ENCODE measurements at places on chromosomes 1 and 21. TPM values are rescaled to one million over a fixed set of nuclear protein-coding genes. Genes with fewer than 3 reads are reported as not detected.

DNA sequence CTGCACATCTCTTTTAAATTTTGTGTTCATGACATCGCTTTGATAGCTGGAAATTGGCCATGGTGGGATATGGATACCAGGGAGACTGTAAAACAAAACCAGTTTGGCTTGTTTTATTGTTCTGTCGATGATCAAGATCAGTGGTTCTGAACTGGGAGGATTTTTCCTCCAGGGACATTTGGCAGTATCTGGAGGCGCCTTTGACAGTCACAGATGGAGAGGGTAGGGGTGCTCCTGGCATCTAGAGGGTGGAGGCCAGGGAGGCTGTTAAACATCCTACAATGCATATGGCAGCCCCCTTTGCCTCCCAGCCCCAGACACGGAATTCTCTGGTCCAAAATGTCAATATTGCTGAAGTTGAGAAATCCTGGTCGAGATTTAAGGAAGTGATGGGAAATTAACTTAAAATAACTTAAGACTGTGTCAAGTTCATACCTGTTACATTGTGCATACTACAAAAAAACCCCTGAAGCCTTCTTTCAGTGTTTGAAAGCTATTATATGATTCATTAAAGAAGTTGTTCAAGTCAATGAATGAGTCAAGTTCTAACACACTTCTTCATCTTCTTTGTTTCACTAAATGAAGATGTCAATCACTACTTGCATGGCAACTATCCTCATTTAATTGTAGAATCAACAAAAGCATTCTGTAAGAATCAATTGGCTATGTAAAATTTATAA is 150.9 kb downstream of the KCNJ6 start:
- no peak for DNase-seq

GRCh38 chr1:25828491-25828890 is 8.7 kb downstream of the MTFR1L start:
- DNase-seq, result no peak

GRCh38 chr1:208351838-208352237 is 107.7 kb upstream of the PLXNA2 start:
- DNase-seq, result no peak

The WLS gene
- total RNA-seq, result 147 TPM

DNA sequence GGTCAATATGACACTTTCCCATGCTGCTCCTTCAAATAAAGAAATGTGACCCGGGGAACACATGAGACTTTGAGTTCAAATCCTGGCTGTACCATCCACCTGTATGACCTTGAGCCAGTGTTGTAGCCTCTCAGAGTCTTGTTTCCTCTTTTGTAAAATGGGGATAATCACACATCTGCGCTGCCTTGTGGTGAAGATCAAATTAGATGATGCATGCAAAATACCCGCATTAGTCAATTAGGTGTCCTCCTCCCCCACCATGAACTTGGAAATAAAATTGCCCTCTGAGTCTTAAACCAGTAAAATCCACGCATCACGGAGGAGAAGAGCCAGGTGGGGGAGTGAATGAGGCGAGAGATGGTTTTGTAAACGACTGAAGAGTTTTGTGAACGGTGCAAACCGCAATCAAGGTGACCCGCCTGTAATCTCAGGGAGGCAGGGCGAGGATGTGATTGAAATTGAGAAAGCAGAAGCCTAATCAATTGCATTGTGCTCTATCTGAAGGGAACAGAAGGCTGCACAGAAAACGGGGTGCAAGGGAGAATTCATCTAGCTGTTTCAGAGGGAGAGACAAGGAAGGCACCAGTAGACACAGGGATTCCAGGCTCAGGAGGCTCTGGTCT is 5.8 kb upstream of the AHDC1 start:
- no peak for DNase-seq

GRCh38 chr1:147379889-147380288 is 137.4 kb downstream of the CHD1L start:
- no peak for DNase-seq

DNA sequence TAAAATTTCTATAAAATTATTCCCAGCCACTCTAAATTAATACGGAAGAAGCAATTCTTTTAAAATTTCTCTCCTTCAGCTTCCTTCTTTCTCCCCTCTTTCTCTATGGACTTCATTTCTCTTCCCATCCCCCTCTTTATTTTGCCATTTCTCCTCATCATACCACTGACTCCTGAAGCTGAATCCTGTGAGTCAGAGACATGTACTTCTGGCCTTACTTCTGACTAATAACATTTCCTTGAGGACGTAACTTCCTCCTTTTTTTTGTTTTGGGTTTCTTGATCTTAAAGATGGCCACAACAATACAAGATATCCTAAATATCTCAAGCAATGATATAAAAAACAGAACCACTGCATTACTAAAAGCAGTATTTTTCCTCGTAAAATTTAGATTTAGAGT is 63.6 kb upstream of the DENND1B start:
- DNase-seq, result no peak

DNA sequence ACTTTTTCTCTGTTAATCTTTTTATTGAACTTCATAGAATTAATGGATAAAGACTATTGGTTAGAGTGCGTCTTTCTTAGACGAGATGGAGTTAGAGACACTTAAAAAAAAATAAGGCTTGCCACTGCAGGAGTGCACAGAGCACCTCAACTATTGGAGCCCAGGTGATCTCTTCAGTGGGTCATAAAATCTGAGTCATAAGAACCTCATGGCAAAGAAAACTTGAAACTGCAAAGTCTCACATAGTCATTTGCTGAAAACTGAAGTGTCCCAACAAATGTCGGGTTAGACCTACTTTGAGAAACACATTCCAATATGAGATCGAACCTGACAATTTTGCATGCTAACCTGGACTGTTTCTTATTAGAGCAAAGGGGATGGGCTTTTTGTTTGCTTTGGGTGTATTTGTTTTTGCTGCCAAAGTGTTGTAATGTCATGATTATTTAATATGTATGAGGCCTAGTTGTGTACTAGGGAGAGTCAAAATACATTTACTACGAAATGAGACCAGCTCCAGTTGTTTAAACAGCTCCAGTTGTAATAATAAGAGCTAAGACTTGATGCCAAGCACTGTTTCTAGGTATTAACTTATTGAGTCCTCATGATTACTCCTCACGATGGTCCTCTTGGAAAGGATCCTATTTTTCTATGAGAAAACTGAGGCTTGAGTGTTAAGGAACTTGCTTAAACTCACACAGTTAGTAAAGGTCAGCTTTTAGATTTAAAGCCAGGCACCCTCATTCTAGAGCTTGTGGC is 65.1 kb downstream of the DDR2 start:
- DNase-seq, result no peak

The MORC3 gene
- total RNA-seq, result 32.4 TPM

- DNase-seq, result no peak
Observed at GRCh38 chr1:12565966-12566352, 52.1 kb downstream of the DHRS3 start.

DNA sequence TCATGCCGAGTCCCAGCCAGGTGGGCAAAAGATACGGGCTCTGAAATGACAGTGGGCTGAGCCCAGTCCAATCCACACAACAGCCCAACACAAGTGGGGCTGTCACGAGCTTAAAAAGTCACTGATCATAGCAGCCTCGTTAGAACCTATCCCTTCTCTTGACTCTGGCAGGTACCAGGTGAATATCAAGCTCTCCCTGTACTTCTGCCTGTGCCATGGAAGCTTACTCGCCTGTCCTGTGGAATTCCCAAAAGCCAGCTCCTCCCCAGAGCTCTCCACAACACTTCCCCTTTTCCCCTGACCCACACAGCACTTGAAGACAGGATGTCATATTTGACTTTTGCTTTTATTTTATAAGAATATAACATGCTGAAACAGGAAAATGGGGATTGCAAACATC is 5.9 kb downstream of the RGS16 start:
- no peak for DNase-seq

DNA sequence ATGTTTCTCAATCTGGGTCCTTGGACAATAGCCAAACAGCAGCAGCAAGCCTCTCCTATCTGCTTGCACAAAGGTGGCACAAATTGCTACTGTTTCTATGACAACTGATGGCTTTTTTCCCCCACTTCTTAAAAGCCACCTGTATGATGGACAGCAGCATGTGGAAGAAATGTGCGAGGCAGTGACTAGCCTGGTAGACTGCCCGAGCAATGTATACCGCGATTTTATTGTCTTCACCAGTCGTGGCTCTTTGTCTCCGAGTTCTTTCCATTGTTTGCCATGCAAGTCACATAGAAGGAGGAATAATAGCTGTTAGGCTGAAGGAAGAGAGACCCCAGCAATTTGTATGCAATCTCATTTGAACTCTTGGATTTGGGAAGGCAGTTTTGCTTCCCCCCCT is 79.4 kb downstream of the S1PR1 start:
- no peak for DNase-seq

The USP24 gene
- 49.2 TPM for total RNA-seq

- no peak for DNase-seq
Observed at GRCh38 chr1:42929434-42930177, 29.1 kb downstream of the SLC2A1 start.

DNA sequence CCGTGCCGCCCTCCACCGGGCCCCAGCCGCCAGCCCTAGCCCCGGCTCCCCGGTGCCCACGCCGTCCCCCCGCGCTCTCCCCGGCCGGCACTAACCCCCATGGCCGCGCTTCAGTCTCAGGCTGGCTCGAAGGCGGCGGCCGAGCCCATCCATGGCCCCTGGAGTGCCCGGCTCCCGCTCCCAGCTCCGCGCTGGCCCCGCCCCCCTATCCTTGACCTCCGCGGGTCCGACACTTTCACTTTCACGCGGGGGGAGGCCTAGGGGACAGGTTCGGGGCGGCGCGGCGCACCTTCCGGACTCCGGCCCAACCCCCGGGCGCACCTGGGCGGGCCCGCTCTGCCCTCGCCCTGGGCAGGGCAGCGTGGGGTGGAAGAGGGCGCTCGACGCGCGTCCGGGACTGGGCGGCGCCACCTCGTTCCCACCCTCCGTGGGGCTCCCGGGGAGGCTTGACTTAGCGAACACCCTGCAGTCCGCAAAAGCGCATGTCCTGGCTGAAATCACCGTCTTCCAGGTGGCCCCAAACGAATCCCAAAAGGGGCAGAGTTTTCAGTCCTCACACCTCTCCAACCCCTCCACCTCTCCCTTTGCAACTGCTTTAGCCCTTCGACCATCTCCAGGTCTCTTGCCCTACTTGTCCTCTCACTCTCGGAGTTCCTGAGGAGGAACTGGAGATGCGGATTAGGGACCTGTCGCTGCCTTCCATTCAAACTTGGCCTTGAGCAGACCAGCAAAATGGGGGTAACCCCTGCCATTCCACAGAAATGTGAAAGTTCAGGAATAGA is 3.9 kb upstream of the DENND2D start:
- DNase-seq, result peak; percentile 19

DNA sequence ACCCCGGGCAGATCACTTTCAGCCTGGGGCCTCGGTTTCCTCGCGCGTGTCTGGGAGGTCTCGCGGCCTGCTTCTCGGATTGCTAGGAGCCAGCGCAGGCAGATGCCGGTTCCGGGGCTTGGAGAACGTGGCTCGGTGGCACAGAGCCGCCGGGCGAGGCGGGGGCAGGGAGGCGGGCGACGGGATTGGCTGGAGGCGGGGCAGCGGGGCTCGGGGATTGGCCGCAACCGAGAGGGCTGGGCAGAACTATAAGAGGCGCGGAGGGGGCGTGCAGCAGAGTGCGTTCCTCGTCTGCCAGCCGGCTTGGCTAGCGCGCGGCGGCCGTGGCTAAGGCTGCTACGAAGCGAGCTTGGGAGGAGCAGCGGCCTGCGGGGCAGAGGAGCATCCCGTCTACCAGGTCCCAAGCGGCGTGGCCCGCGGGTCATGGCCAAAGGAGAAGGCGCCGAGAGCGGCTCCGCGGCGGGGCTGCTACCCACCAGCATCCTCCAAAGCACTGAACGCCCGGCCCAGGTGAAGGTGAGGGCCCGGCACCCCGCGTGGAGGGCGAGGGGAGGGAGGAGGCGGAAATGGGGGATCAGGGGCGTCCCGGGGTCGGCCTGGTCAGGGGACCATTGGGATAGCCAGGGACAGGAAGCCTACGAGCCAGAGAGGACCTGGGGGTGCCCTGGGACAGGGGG is at the start of gene MFSD2A:
Gene MFSD2A, plus strand, starts transcription at position 276 of the 677 bp plus-strand sequence. Its CDS starts 148 bp downstream, at position 424.
- peak; percentile 91 for DNase-seq

- DNase-seq, result peak; percentile 33
Observed at GRCh38 chr1:7333094-7333493, 438.0 kb upstream of the VAMP3 start.

The TMEM82 gene
- total RNA-seq, result 2.0 TPM

The VSIG8 gene
- not detected for total RNA-seq

DNA sequence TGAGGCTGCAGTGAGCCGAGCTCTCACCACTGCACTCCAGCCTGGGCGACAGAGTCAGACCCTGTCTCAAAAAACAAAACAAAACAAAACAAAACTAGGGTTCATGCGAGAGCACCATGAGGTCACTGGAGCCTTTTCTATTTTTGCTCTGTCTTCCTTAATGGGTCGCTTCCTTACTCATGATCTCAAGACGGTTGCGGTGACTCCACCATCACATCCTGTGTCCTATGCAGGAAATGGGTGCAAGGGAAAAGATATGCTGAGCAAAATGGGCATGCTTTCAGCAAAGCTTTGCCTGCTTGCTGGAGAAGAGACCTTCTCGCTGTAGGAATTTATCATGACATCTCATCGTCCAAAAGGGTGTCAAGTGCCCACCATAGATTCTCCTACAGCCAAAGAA is 36.4 kb downstream of the WNT9A start:
- no peak for DNase-seq

The VAV3 gene
- total RNA-seq, result 87.5 TPM

- no peak for DNase-seq
Observed at GRCh38 chr1:184958554-184959353, 15.6 kb downstream of the NIBAN1 start.

- DNase-seq, result peak; percentile 94
Observed at GRCh38 chr1:183226963-183227362, 40.9 kb downstream of the LAMC2 start.

- DNase-seq, result no peak
Observed at GRCh38 chr21:44057960-44058651, 46.0 kb downstream of the TRAPPC10 start.

DNA sequence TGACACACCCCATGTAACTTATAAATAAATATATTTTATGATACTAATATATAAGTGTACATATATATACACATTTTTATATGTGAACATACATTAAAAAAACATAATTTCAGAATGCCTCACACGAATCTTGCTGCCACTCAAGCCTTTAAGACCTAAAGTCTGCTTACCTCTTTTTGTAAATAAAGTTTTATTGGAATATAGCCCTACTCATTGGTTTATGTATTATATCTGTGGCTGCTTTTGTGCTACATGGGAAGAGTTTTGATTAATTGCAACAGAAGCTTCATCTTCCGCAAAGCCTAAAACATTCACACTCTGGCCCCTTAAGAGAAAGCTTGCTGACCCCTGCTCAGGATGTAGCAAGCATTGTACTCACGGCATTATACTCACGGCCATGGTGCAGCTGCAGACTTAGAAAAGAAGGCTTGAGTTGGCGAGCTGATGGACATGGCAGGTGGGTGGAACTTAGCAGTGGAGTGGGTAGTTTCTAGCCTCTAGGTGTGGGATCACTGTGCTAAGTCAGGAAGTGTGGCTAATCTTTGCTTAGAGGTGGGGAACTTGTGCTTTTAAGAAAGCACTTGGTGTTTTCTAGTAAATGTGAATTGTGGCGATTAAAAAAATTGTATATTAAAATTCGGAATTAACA is 80.8 kb downstream of the DYRK1A start:
- DNase-seq, result no peak

GRCh38 chr1:6074192-6074901 is 28.7 kb downstream of the KCNAB2 start:
- no peak for DNase-seq

All from kidney (tissue), 22 donors.